ENCODE measurements at places on chromosomes 7 and 10.
A peak's percentile ranks its signal among the peaks of the same experiment; 100 is the strongest.

- no peak for DNase-seq
Observed at GRCh38 chr10:80504897-80505465, 32.7 kb upstream of the SH2D4B start.

DNA sequence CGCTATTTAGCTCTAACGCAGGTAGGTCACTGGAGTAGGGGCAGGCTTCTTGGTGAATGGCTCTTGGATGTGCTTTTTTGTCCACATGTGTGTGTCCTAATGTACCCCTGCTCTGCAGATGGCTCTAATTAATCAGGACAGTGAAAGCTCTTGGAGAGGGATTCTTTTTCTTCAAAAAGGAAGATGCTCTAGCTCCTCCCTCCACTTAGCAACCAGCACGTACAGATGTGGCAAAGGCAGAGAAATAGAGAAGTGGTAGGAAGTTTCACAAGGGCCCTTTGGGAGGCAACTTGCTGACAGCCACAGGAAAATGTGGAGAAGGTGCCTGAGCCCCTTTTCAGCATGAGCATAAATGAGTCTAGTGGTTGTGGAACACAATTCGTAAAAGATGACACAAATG, 221.7 kb downstream of the PLXNA4 start:
- no peak for DNase-seq

- DNase-seq, result no peak
Observed at GRCh38 chr10:31242902-31243301, 76.1 kb upstream of the ZEB1 start.

DNA sequence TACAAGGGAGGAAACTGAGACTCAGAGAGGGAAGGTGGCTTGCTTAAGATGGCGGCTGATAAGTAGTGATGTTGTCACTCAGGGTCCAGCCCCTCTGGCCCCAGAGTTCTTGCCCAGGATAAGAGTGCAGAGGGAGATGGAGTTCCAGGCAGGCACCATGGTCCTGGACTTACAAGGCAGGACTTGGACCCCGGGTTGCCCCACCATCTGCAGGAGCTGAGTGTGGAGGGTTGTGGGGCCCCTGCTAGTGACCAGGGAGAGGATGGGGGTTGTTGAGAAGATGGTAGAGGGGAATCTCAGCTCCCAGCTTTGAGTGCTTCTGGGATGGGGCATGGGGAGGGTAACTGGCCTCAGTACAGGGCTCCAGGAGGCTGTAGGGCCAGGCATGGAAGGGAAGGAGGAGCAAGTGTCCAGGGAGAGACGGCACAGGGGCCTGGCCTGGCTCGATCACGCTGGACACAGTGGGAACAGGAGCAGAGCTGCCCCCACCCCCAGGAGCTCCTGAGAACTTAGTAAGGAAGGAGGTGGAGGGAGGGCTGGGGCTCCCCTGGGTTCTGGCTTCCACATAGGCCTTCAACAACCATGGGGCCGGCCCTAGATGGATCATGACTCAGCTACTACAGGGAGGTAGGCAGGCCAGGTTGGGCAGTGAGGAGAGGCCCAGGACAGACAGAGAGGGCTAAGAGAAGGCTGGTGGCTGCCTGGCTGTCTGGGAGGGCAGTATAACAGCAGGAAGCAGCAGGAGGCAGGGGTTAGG, 28.2 kb downstream of the PPIF start:
- DNase-seq, result no peak

DNA sequence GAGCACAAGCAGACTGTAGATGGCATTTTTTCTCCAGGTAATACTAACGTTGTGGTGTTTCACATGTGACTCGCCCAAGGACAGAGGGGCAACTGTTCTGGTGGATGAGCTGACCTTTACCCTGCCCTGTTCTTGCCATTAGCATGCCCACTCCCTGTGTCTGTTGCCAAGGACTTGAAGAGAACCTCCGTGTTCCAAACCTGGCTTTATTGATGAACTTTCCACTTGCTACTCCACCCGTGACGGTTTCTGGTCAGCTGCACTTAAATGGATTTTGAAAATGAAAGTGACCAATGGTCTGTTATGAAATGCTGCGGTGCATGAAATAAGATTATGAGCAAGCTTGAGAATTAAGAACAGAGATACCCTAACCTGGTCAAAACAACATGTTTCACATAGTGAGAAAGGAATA, 30.4 kb downstream of the LRRC4 start:
- DNase-seq, result no peak

- DNase-seq, result peak; percentile 55
Observed at GRCh38 chr7:28435732-28436378, 23.5 kb downstream of the CREB5 start.

- no peak for DNase-seq
Observed at GRCh38 chr10:114714281-114714741, 56.2 kb upstream of the ABLIM1 start.

DNA sequence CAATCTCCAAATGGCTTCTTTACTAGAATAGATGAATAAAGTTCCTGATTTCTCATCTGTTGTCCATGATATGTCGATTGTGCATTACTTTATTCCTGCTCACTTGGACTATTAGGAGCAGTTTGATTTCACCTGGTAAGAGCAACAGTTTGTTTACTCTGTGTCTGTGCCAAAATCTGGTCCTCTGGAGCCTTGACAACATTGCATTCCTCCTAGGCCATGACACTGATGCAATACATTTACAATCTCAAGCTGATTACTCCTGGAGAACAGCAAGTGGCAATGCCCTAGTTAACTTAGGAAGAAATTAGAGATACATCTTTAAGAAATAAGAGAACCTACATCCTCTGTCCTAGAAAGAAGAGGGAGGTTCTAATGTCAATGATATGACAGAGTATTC, 71.8 kb downstream of the SGCE start:
- no peak for DNase-seq

DNA sequence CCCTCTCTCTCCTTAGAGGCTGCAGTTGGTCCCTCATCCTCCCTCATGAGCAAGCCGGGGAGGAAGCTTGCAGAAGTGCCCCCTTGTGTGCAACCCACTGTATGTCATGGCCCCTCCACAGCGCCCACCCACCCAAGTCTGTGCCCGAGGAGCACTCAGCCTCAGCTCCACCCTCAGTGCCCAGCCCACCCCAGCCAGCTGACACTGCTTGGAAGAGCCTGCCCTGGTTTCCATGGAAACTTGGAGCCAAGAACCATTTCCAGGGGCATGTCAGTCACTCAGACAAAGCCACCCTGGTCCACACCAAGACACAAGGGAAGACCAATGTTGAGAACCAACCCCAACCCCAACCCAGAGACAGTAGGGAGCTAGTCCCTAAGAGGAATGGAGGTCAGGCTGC, 79.5 kb downstream of the PAX2 start:
- DNase-seq, result no peak

DNA sequence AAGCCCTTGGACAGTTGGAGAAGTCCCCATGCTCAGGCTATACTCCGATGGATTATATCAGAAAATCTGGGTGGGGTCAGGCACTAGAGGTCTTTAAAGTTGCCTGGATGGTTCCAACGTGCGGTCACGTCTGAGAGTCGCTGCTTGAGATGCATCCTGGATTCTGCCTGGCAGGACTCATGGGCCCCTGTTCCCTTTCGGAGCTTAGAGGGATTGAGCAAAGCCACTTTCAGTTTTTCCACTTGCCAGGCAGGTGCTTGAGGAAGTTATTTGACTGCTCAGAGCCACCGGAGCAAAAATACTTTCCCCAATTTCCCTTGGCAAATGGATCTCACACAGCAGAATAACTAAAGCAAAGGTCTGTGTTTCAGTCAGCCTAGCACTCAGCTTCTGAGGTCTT, 129.1 kb downstream of the GALNT17 start:
- no peak for DNase-seq

GRCh38 chr10:95650232-95650631, 6.3 kb downstream of the ALDH18A1 start:
- DNase-seq, result no peak

DNA sequence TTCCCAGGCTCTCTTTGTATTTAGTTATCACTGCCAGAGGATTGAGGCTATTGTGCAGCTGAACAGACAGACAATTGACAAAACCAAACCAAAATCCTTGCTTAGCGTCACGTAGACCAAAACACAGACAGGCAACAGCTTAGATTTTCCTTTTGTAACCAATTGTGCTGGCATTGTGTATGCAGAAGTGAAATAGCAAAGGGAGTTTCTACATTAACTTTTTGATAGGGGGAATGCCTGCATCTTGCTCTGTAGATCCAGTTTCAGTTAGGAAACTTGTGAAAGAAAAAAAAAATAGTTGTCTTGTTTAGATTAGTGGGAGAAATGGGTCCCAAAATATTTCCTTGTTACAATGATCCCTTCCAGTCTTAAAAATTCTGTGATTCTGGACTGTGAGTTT, 333.8 kb downstream of the BBS9 start:
- DNase-seq, result no peak

- peak; percentile 24 for DNase-seq
Observed at GRCh38 chr7:37853468-37853867, 5.1 kb downstream of the NME8 start.

DNA sequence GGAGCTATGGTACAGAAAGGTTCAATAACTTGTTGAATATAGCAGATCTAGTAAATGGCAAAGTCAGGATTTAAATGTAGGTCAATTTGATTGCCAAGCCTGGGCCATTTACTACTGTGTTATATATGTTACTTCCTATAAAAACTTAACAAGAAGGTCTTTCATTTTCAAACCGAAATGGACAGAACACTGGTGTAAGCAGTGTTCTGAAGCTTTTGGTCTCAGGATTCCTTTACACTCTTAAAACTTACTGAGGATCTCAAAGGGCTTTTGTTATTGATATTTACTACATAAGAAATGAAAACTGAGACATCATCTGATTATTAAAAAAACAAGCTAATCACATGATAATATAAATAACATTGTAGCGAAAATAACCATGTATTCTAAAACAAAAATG, 114.7 kb downstream of the PTEN start:
- DNase-seq, result no peak

- peak; percentile 37 for DNase-seq
Observed at GRCh38 chr7:4880218-4880617, 3.3 kb downstream of the RADIL start.

GRCh38 chr10:99329304-99329553, at the start of gene CNNM1:
TSS of gene CNNM1 (plus strand) at chr10:99329356. CDS start at chr10:99329388, 32 bp downstream.
- DNase-seq, result no peak
